ENCODE measurements at places on chromosomes 12 and 14.

GRCh38 chr14:89924268-89924667 lies 30.3 kb downstream of the EFCAB11 start:
- no peak for DNase-seq

GRCh38 chr14:60972295-60972694 lies 8.6 kb downstream of the TRMT5 start:
- no peak for DNase-seq

GRCh38 chr14:70665448-70666360 lies 24.0 kb downstream of the TTC9 start:
- DNase-seq: no peak

GRCh38 chr12:57110104-57111030 lies 795 bp downstream of the STAT6 start:
- DNase-seq: no peak

DNA sequence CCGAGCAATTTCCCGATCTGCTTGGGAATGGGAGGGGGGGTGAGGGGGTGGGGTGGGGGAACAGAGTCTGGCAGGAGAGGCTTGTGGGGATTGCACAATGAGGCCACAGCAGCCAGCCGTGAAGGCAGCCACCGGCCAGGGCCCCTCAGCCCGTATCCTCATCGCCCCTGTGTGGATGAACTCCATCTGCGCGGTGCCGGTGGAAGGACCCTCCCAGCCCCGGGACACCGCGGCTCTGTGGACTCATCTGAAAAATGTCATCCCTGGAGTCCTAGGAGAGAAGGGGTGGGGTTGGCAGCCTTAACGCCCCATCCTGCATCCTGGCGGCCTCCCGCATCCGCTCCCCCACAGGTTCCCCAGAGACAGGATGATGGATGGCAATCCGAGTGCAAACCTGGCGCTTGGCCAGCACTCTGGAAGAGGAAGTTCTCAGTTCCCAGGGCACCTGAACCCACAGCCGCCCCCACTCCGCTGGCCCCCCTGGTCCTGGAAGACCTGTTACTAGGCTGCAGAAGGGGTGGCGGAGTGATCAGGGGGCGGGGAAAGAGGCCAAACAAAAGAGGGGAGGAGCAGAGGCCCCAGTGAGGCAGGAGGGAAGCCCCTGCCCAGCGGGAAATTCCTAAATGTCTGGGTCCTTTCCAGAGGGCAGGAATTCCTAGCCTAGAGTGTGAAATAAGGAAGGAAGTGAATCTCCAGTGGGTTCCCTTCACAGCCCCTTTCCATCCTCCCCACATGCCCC lies 1.2 kb upstream of the TNFAIP2 start:
- DNase-seq: no peak

GRCh38 chr14:24695265-24696241 lies 61.6 kb upstream of the GZMB start:
- DNase-seq: no peak

DNA sequence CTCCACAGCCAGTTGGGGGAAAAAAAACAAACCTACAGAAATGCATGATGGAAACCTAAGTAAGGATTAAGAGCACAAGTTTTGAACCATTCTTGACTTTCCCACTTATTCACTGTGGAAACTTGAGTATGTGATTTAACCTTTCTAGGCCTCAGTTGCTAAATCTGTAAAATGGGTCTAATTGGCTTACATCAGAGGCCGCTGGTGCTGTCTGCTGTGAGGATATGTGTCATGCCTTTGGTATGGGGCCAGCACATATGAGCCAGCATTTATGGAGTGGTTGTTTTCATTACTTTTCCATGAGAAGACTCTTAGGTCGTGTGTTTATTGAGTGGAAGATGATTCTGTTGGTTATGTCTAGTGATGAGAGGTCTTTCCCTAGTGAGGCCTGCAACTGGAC lies 102.4 kb downstream of the ESR2 start:
- peak; percentile 81 for DNase-seq

DNA sequence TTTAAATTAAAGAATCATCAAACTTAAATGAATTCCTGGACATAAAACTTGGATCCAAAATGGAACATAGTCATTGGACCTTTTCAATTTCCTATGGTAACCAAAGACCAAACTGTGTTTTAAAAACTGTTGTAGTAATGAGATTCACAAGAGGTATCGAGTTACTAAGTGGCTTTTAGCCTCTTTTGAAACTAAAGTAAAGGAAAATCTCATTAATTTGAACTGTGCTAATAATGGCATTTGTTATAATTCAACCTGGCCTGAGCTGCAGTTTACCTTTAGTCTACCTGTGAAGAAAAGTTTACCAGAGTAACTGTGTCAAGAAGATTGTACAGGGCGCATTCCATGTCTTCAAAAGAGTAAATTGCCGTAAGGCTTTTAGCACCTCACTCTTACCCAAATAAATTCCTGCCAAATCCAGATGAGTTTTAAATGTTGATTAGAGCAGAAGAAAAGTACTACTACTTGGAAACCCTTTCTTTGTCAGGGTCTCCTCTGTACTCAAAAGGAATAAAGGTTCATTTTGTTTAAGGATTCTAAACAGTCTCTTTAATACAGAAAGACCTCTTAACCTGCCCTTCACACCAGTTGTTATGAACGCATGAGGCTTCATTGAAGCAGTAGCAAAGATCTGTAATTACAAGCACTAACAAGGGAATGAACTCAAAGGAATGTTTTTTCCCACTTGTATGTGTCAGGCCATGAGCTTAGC lies 17.1 kb upstream of the MED13L start:
- no peak for DNase-seq

DNA sequence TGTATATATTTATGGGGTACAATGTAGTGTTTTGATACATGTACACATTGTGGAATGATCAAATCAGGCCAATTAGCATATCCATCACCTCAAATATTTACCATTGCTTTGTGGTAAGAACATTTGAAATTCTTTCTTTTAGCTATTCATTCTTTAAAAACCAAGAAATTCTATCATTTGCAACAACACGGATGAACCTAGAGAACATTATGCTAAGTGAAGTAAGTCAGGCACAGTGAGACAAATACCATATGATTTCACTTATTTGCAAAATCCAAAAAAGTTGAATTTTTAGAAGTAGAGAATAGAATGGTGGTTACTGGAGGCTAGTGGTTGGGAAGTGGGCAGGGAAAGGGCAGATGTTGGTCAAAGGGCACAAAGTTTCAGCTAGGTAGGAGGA lies 129.3 kb upstream of the PTPRQ start:
- DNase-seq: no peak

DNA sequence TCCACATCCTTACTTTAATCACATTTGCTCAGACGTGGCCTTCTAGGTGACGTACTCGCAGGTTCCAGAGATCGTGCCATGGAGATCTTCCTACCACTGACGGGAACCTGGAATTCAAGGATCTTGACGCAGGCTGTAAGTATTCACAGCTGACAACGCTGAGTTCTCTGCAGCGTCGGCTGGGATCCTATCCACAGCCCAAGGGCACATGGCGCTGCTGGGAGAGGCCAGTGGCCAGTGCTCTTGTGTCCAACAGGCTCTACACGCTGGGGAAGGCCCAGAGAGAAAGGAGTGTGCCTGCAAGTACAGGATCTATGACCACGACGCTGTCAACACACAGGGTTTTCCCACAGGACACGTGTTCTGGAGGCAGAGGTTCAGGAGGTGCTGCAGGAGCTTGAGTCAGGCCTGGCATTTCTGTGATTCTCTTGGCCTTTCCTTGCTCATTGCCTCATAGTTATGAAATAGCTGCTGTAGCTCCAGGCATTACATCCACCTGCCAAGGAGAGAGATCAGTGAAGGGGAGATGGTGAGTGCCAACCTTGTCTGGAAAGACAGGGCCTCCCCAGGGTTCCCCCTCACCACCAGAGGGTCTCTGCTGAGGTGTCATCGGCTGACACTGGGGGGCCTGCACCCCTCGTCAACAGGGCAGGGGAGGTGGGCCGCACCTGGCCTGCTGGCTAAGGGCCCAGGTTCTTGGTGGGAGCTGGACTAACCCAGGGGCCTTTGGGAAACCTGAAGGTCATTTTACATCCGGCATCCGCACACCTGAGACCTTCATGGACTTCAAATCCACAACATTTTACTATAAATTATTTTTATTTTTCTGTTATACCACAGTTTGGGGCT lies 21.3 kb downstream of the LRCOL1 start:
- no peak for DNase-seq

DNA sequence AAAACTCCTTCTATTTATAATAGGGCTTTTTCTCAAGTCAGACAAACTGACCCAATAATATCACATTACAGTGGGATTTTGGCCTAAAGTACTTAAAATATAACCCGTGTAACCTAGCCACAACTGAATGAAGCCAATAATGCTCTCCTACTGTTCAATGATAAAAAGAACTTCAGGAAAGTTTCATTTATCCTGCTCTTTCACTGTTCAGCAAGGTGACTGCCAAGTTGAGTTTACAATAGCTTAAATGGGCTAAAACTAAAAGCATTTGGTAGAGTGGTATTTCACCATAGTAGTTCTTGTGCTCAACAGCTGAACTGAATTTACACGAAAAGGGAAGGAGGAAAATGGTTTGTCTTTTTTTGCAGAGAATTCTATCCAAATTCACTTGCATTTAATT lies 49.8 kb downstream of the CNTN1 start:
- DNase-seq: no peak

- no peak for DNase-seq
Observed at GRCh38 chr14:101855958-101856357, 94.4 kb downstream of the PPP2R5C start.

GRCh38 chr14:28653521-28653920 lies 113.1 kb upstream of the FOXG1 start:
- no peak for DNase-seq

All from AG04450 (cell line).